ENCODE measurements at places on chromosomes 2 and 18.

DNA sequence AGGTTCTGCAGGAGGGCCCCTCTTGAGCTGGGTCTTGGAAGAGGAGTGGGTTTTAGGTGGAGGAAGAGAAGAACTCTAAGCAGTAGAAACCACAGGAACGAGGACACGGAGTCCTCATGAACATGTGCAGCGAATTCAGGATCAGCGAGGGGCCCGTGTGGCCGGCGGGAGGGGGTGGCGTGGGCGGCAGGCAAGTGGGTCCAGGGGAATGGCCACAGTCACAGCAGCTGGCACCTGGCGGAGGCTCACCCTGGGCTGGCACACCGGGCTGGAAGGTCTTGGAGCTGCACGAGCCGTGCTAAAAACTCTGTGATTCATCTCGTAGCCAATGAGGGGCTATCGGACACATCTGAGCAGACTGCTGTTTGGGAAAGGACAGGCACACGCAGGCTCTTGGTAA, 18.0 kb upstream of the CIDEA start:
- DNase-seq = no peak

- no peak for DNase-seq
Measured at GRCh38 chr2:234741976-234742375, 209.8 kb upstream of the SH3BP4 start.

DNA sequence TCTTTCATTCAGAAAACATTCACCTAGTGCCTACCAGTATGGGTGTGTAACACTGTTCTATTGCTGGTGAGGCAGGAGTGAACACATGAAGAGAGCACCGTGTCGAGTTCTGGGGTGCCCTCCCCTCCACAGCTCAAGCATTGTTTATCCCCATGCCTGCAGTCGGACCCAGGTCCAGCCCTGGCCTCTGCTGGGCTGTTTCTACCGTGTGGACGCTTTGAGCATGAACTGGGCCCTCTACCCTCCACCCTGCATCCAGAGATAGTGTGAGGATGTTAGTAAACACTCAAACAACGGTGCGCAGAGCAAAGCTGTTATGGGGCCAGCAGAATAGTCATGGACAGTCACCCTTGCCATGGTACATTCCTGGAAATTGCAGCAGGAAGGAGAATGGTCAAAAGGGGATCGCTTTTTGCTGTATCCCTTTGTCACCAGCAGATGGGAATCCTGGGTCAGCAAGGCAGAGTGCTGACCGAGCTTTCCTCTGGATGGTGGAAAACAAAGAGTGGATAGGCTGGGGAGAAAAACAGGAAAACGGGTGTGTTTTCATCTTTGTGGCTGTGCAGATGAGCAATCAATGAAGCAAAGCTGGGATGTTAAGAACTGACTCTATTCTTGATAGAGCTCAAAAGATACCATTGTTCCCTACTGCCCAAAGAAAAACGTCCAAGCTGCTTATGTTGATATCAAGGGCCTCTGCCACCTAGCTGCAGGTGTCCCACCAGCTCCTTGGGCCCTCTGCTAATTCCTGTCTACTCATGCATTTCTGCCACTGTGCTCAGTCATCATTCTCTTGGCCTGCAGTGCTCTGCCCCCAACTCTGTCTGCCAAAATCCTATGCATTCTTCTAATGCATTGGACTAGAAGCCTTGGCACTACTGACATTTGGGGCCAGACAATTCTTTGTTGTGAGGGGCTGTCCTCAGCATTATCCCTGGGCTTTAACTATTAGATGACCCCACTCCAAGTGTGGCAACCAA, 38.7 kb downstream of the REEP1 start:
- no peak for DNase-seq

DNA sequence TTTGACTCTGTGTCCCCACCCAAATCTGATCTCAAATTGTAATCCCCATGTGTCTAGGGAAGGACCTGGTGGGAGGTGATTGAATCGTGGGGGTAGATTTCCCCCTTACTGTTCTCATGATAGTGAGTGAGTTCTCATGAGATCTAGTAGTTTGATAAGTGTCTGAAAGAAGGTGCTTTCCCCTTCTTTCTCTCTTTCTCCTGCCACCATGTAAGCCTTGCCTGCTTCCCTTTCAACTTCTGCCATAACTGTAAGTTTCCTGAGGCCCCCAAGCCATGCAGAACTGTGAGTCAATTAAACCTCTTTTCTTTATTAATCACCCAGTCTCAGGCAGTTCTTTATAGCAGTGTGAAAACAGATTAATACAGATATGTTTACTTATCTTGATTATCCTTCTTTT, 266.5 kb upstream of the GYPC start:
- DNase-seq = no peak

- DNase-seq = no peak
Measured at GRCh38 chr2:85547089-85547858, 8.3 kb downstream of the MAT2A start.

GRCh38 chr2:170530803-170531564, 184.2 kb upstream of the SP5 start:
- no peak for DNase-seq

DNA sequence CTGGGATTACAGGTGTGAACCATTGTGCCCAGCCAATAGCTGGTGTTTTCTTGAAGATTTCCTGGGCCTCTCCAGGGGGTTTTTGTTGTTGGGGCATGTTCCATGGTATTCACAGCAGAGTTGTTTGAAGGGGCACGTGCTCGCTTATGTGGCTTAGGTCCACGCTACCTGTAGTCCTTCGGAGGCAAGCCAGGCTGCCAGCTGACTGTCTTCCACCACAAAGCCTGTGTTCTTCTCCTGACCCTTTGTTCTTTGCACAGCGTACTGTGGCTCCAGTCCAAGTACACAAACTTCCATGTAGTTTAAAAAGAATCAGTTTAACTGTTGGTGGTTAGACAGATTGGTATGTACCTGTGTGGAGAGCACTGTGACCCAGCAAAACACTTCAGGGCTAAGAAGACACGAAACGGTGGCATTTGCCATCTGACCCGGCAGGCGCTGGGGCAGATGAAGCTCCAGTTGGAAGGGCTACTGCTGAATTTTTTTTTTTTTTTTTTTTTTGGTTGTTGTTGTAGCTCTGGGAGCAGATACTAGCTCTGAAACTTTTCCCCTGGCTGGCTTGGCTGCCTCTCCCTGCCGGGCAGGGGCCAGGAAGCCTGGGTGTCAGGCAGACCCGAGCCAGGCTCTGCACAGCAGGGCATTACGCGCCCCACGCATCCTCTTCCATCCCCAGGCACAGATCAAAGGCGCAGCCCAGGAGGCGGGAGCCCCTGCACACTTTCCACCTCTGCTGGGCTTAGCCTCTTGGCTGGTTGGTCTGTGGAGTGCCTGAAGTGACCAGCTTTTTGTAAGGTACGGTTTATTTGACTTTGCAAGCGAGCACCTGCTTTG, 5.7 kb downstream of the GREB1 start:
- DNase-seq = no peak

GRCh38 chr2:179253226-179253625, 11.4 kb downstream of the SESTD1 start:
- no peak for DNase-seq

- DNase-seq = no peak
Measured at GRCh38 chr18:27707201-27707600, 469.7 kb downstream of the CDH2 start.

- DNase-seq = no peak
Measured at GRCh38 chr2:137387044-137387443, 577.2 kb upstream of the HNMT start.

GRCh38 chr2:160433466-160434140, 60.0 kb downstream of the RBMS1 start:
- DNase-seq = no peak

DNA sequence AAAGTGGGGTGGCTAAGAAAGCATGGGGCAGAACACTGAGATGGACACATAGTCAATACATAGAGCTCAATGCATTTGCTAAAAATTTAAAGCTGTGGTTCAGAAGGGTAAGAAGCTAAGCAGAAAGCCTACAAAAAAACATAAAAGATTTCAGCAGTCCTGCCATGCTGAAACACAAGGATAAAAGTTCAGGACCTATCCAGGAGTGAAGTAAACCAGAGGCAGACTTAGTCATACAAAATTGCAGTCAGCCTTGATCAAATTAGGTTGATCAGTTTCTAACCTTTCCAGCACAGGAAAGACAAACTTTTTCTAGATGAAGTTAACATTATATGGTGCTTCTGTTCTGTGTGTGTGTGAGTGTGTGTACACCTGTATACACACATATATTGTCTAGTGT, 120.8 kb upstream of the RBMS1 start:
- no peak for DNase-seq

- no peak for DNase-seq
Measured at GRCh38 chr2:104741860-104742259, 112.1 kb upstream of the POU3F3 start.

All from stimulated activated CD8-positive, alpha-beta memory T cell treated with anti-CD3 and anti-CD28 coated beads, Interleukin-2, amount 100 ng/mL, for 1 hour (primary cell).